Activated T-helper 9 cell treated with anti-CD3 and anti-CD28 coated beads, Interleukin-2, amount 50 U/mL, for 16 hours (primary cell): ENCODE measurements at places on chromosomes 12 and 14.

DNA sequence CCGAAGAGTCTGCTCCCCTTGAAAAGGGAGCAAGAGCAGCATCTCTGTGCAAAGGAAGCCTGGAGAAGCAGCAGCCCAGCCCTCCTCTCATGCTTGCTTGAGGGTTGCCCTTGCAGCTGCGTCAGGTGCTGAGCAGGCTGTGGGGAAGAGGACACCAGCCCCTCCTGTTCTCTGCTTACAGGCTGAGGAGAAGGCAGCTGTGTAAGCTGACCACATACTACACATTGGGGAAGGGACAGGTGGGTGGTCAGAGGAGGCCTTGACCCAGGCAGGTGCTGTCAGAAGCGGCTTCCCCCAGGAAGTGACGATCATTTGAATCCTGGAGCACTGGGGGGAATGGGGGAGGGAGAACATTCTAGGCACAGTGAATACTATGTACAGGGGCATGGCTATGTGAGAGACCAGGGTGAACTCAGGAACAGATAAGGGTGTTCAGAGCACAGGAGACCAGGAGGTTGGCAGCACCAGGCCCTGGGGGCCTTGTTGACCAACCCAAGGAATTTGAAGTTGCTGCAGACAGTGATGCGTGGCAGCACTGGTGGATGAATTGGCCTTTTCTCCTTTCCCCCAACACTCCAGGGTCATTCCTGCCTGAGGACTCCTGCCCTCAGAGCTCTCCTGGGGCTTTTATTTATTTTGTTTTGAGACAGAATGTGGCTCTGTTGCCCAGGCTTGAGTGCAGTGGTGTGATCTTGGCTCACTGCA lies 2.7 kb upstream of the KLC1 start:
- DNase-seq = no peak

DNA sequence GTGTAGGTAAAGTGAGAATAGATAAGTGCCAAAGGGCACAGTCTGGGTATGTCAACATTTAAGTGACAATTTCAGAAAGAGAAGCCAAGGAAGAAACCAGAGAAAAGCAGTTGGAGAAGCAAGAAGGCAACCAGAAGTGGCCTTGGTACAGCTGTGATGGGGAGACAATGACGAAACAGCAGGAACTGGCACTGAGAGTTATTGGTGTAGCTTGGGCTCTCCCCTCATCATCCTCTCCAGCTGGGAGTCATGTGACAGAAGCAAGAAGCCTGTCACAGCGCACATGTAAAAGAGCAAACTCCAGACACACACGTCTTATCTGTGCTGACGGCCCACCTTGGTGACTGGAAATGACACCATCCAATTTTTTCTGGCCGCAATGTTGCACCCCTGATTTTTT lies 203.3 kb upstream of the NUDT4 start:
- no peak for DNase-seq

DNA sequence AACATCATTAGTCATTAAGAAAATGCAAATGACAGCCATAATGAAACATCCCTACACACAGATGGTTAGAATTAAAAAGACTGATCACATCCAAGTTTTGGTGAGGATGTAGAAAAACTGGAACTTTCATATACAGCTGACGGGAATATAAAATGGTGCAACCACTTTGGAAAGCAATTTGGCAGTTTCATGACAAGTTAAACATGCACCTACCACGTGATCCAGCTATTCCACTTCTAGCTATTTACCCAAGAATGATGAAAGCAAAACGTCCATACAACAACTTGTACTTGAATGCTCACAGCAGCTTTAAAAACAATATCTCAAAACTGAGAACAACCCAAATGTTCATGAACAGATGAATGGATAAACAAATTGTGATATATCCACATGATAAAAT lies 77.9 kb upstream of the AVPR1A start:
- no peak for DNase-seq

DNA sequence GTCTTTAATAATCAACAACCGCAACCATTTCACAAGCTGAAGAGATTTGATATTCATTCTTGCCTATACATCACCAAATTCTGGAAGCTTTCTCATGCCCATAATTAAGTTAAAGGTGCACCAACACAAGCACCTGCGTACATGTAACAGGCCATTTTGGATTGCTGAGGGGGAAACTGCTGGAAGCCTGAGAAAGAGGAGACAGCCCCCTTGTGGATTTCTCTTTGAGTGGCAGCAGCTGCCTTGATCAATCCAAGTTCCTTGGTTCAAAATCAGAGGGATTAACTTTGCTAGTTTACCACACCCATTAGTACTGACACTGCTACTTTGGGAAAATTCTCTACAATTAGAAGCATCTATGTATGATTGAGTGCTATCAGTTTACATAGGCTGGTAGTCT lies 321.1 kb downstream of the NOVA1 start:
- no peak for DNase-seq

GRCh38 chr14:87261621-87262020 lies 731.4 kb downstream of the GALC start:
- DNase-seq = no peak

DNA sequence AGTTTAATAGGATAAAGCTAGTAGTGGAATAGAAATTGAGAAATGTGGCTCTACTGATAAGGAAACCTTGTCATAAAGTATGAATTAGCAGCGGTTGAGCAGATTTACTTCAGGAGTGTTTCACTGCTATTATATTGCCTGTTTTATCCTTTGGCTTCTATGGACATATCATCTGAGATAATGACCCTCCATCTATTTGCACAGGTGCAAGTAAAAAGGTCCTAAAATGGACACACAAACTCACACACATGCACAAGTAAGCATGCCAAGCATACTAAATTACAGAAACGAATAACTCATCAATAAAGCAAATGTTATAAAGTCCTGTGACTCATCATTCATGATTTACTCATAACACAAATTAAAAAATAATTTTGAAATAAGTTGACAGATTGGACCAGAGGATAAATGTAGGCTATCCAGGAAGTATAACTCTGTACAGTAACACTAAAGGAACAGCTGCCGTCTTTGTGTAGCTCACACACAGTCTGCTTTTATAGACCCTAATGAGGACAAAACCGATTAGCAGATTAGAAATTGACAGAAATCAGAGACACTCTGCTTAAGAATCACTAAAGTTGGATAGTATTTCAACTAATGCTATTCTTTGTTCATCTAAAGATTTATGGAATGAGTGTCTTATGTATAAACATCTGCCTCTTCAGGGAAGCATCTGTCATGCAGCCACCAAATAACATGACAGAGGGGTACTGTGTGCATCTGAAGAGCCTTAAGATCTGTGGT lies 73.9 kb downstream of the SYT1 start:
- DNase-seq = no peak

DNA sequence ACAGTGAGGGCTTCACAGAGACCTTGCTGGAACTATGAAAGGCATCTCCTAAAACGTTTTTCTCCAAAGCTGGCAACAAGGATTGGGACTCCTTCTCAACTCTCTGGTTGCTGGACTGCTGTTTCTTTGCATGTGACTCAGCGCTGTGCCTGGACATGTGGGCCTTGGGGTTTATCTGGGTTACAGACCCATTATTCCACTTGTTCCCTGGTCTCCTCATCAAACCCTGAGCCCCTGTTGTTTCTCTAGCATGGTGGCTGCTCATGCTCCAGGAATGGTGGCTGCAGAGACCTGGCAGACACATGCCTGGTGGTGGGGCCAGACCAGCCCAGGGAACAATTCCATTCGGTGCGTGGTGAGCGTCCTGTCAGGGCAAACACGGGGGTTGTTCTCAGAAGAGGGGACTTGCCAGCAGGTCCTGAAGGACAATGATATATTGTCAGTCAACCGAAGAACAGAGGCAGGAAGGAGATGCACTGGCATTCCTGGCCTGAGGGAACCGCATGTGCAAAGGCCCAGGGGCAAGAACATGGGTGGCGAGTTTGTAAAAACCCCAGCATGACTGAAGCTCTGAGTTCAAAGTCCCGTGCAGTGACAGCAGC lies 320.1 kb upstream of the RTL1 start:
- no peak for DNase-seq

DNA sequence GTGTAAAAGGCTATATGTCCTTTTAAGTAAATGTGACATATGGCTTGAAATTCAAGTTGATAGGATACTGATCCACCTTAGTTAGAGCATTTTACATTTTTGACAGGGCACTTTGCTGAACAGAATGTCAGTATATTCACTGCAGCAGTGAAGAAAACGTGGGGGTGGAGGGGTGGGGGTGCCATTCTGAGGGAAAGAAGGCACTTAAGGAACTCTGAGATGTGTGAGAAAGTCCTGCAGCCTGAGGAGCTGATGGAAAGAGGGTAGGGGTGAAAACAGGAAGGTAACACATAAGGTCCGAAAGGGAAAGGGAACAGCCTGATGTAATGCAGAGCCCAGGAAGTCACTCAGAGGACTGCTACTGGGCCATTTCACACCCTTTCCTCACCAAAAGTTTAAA lies 265.5 kb upstream of the GRIP1 start:
- no peak for DNase-seq

DNA sequence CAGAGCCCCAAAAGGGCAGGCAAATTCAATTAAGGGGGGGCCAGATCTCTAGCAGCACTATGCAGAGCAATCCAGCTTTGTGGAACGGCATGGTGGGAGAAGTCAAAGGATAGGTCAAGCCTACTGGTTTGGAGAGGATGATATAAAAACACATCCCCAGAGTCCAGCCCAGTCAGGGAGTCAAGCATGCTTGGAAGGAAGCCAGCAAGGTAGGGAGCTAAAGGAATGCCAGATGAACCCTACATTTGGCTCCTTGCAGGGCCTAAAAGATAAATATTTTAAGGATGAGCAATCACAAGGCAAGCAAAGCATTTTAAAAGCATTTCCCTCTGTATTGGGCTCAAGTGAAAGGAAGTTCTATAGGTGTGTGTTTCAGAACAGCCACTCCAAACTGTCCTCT lies 21.4 kb downstream of the KCTD10 start:
- no peak for DNase-seq

DNA sequence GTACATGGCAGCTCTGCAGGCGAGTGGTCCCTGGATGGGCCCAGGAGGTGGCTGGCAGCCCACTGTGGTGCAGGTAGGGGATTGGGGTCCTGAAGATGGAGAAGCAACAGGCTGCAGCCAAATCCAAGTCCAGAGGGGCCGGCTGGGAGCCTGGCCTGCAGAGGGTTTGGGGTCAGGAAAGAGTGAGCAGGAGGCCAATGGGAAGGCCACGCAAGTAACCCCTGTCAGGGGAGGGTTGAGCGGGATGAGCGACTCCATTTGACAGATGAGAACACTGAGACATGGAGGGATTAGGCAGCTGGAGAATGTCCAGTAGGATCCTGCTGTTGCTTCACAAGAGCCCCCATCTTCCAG lies 136.0 kb downstream of the BCL11B start:
- DNase-seq = no peak

GRCh38 chr12:80857311-80857710 lies 80.4 kb downstream of the LIN7A start:
- no peak for DNase-seq

GRCh38 chr12:77469578-77470333 lies 360.9 kb upstream of the NAV3 start:
- no peak for DNase-seq

- DNase-seq = no peak
Observed at GRCh38 chr14:64178814-64179213, 115.4 kb downstream of the ESR2 start.

GRCh38 chr14:97995531-97995930 lies 1198.3 kb downstream of the VRK1 start:
- no peak for DNase-seq

- DNase-seq = no peak
Observed at GRCh38 chr14:90782892-90783291, 33.3 kb downstream of the TTC7B start.

- DNase-seq = no peak
Observed at GRCh38 chr14:95185033-95185766, 27.9 kb upstream of the DICER1 start.

DNA sequence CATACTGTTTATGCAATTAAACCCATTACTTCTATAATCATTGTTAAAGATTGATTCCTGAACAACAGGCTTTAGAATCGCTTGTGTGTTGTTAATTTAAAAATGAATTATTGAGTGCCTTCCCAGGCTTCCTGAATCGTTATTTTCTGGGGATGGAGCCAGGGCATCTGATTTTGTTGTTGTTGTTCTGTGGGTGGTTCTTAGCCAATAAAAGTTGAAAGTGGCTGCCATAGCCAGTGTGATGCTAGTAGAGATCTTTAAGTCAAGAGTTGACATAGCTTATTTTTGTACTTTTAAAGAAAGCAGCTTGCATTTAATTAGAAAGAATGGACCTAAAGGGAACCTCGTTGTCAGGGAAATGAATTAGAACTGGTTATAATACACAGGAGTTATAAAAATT lies 6.4 kb downstream of the GOLGA5 start:
- no peak for DNase-seq

DNA sequence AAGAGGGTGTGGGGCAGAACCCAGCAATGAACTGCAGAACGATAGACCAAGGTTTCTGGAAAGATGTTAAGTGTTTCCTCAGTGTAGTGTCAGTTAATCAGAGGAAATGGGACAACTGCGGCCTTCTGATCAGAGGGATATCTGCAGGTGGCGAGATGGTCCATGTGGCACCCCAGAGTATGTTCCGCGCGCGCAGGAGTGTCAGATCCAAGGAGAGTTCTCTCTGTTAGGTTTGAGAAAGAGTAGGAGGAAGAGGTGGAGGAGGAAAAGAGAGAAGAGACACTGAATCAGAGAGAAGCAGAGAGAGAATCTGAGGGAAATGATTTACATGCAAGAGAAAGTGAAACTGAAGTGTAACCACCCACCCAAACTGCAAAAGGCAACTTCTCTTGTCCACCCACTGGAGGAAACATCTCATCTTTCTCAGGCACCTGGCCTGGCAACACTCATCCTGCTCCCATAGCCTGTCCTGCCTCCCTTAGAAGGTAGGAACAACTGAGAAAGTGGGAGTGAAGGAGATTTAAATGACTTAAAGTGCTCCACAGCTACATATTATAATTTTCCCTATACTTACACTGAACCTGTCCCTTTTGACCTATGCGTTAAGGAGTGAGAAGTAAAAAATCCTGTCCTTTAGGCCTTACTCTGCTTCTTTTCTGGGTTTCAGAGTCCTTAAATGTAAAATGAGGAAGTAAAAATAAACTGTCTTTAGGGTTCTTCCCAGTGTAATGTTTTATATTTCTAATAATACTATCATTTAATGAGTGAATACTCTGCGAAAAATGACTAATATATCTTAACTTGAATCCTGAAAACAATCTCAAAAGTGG lies 6.8 kb upstream of the TESPA1 start:
- no peak for DNase-seq

GRCh38 chr12:24955389-24955788 lies 6.5 kb upstream of the BCAT1 start:
- DNase-seq = no peak
